ENCODE measurements at places on chromosomes 6 and 20. TPM values are rescaled to one million over a fixed set of nuclear protein-coding genes. Genes with fewer than 3 reads are reported as not detected.

- H3K36me3 ChIP-seq, result no peaks in the 10 kb centered on the region
- DNase-seq, result no peak
- no peak overlapping the region for H3K4me3 ChIP-seq
- H3K27ac ChIP-seq, result no peak overlapping the region
Measured at GRCh38 chr20:53408691-53409446, 184.8 kb downstream of the ZNF217 start.

- H3K4me1 ChIP-seq, result peaks cover 8% of the 10 kb centered on the region
- H3K27me3 ChIP-seq, result no peaks in the 10 kb centered on the region
- no peak overlapping the region for H3K27ac ChIP-seq
- no peaks in the 10 kb centered on the region for H3K36me3 ChIP-seq
Measured at GRCh38 chr6:7047128-7047527, 60.6 kb upstream of the RREB1 start.

GRCh38 chr20:35093267-35093884 lies 769 bp upstream of the TRPC4AP start:
- H3K4me3 ChIP-seq, result peak overlapping the region; percentile 66
- peak overlapping the region; percentile 67 for H3K27ac ChIP-seq
- no peak for DNase-seq
- peaks cover 32% of the 10 kb centered on the region for H3K4me1 ChIP-seq
- H3K27me3 ChIP-seq, result no peaks in the 10 kb centered on the region

Gene SYNE1
- total RNA-seq, result 209 TPM

Gene TGM3
- not detected for total RNA-seq

Gene EDN1
- 0.28 TPM for total RNA-seq

Data from CD4-positive, alpha-beta memory T cell (primary cell).